ENCODE measurements at places on chromosomes 6 and 20.
A peak's percentile ranks its signal among the peaks of the same experiment; 100 is the strongest.

DNA sequence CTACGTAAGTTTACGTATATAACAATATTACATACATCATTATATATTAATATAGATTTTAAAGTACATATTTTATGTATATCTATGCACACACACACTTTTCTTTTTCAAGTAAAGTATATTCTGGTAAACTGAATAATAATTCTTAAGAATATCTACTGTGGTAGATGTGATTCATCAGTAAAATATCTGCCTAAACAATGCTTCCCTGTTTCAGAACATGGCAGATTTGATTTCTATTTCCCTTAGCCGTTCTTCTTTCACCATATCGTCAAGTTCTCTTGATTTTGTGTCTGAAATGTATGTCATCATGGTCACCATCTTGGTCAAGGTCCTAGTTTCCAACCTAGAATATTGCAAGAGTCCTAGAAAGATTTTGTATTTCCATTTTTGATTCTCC, 195.6 kb downstream of the HDGFL1 start:
- DNase-seq: no peak
- no peaks in the 10 kb centered on the region for H3K36me3 ChIP-seq
- no peaks in the 10 kb centered on the region for H3K27me3 ChIP-seq

GRCh38 chr6:87827346-87827745, 125.3 kb upstream of the AKIRIN2 start:
- H3K4me1 ChIP-seq: peaks cover 22% of the 10 kb centered on the region
- no peak overlapping the region for H3K4me3 ChIP-seq
- no peaks in the 10 kb centered on the region for H3K36me3 ChIP-seq
- H3K27ac ChIP-seq: no peak overlapping the region

DNA sequence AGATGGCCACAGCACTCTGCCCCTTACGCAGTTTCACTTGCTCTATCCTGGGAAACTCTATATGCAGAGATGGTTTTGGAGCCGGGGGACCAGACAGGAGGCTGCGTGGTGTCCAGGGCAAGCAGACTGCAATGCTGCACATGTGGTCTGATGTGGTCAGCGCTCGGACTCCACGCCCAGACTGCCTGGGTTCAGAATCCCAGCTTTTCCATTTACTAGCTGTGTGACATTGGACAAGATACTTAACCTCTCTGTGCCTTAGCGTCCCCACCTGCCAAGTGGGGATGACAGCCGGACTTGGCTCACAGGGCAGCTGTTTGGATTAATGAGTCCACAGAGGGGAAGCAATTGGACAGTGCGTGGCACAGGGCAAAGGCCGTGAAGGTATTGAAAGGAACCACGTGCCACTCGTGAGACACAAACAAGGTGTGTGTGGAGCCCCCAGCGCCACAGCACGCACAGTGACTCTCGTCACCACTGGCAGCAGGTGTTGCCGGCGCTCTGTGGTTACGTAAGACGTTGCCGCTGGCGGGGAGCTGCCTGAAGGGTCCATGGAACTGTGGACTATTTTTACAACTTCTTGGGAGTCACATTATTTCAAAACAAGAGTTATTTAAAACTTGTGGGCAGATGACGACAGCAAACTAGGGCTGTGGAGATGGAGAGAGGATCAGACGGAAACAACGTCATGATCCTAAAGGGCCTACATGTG, 201.4 kb downstream of the PREX1 start:
- H3K27ac ChIP-seq: peak overlapping the region; percentile 19
- no peak overlapping the region for H3K4me3 ChIP-seq
- no peak for DNase-seq

GRCh38 chr6:167579806-167580618, 246.7 kb upstream of the AFDN start:
- H3K27ac ChIP-seq: no peak overlapping the region
- no peaks in the 10 kb centered on the region for H3K4me1 ChIP-seq
- H3K27me3 ChIP-seq: peaks cover 47% of the 10 kb centered on the region
- DNase-seq: no peak
- H3K36me3 ChIP-seq: no peaks in the 10 kb centered on the region
- no peak overlapping the region for H3K4me3 ChIP-seq

DNA sequence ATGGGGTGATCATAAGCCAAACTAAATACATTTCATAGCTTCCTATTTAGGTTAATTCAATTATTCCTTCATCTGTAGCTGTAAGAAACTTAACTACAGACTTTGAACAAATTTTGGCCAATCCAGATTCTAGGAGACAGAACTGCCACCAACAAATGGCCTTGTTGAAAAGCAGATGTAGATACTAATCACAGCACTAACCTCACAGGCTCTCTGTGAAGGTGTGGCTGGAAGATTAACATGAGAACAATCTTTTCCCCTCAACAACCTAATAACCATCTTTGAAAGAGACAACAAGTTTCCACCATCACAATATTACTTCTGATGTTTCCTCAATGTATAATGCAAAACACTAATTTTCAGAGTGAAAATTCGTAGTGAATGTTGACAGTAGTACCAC, 87.8 kb downstream of the SESN1 start:
- peaks cover 46% of the 10 kb centered on the region for H3K4me1 ChIP-seq
- peak overlapping the region; percentile 93 for H3K4me3 ChIP-seq
- DNase-seq: no peak
- peak overlapping the region; percentile 87 for H3K27ac ChIP-seq
- peaks cover 9% of the 10 kb centered on the region for H3K36me3 ChIP-seq

GRCh38 chr20:11158589-11158988, 484.8 kb upstream of the JAG1 start:
- H3K4me1 ChIP-seq: no peaks in the 10 kb centered on the region
- H3K4me3 ChIP-seq: no peak overlapping the region
- H3K27me3 ChIP-seq: no peaks in the 10 kb centered on the region
- no peak overlapping the region for H3K27ac ChIP-seq
- DNase-seq: no peak

GRCh38 chr20:23636908-23637281, 860 bp downstream of the CST3 start:
- H3K4me3 ChIP-seq: peak overlapping the region; percentile 77
- H3K4me1 ChIP-seq: peaks cover 8% of the 10 kb centered on the region
- H3K27ac ChIP-seq: peak overlapping the region; percentile 42
- no peaks in the 10 kb centered on the region for H3K36me3 ChIP-seq
- no peak for DNase-seq

GRCh38 chr6:11798538-11798937, 19.9 kb upstream of the ADTRP start:
- H3K4me3 ChIP-seq: no peak overlapping the region
- no peak overlapping the region for H3K27ac ChIP-seq
- H3K27me3 ChIP-seq: no peaks in the 10 kb centered on the region
- no peaks in the 10 kb centered on the region for H3K4me1 ChIP-seq
- no peak for DNase-seq

- H3K36me3 ChIP-seq: no peaks in the 10 kb centered on the region
- no peak overlapping the region for H3K27ac ChIP-seq
- H3K27me3 ChIP-seq: no peaks in the 10 kb centered on the region
- no peaks in the 10 kb centered on the region for H3K4me1 ChIP-seq
Measured at GRCh38 chr6:142708651-142709050, 236.3 kb downstream of the HIVEP2 start.

DNA sequence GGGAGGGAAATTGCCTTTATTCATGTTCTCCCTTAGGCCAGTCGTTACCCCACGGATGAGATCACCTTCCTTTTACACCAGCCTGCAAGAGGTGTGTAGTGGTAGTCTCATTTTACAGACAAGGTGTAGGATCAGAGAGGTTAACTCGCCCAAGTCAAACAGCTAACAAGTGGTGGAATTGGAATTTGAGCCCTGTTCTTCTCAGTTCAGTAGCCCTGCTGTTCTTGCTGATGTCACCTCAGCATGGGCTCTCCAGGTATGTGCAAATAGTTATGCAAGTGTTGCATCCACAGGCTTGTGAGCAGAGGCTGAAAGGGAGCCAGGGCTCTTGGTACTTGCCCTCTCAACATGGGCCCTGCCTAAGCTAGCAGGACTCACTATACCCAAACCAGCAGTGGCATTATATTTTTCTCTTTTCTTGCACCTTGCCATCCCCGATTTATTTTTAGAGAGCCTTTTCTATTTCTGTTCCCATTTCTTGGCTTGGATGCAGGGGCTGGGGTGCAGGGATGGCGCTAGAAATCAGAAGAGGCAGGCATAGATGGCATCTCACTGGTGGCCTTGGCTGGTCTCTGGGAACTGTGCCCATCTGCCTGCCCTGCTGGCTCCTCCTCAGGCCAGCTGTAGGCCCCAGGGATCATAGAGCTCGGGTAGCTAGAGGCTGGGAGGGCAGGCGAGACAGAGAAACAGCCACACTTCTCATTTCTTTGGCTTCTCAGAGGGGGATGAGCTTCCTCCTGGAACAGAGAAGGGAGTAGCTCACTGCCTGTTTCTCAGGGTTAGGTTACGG, 18.2 kb downstream of the PPARD start:
- no peaks in the 10 kb centered on the region for H3K27me3 ChIP-seq
- DNase-seq: no peak
- peaks cover 32% of the 10 kb centered on the region for H3K4me1 ChIP-seq
- peaks cover 18% of the 10 kb centered on the region for H3K36me3 ChIP-seq
- no peak overlapping the region for H3K27ac ChIP-seq

- peaks cover 23% of the 10 kb centered on the region for H3K4me1 ChIP-seq
- H3K27me3 ChIP-seq: no peaks in the 10 kb centered on the region
- no peak overlapping the region for H3K4me3 ChIP-seq
- H3K36me3 ChIP-seq: peaks cover 10% of the 10 kb centered on the region
Measured at GRCh38 chr6:149754548-149754947, 5.0 kb downstream of the PCMT1 start.

- H3K27me3 ChIP-seq: peaks cover 30% of the 10 kb centered on the region
- DNase-seq: no peak
- no peak overlapping the region for H3K27ac ChIP-seq
- no peaks in the 10 kb centered on the region for H3K36me3 ChIP-seq
Measured at GRCh38 chr6:84263557-84263956, 36.1 kb upstream of the CEP162 start.

- no peak overlapping the region for H3K4me3 ChIP-seq
- no peak for DNase-seq
- H3K27me3 ChIP-seq: peaks cover 39% of the 10 kb centered on the region
- H3K4me1 ChIP-seq: no peaks in the 10 kb centered on the region
Measured at GRCh38 chr20:63138855-63139341, 77.0 kb downstream of the YTHDF1 start.

GRCh38 chr6:32814145-32814544, 2.7 kb downstream of the HLA-DOB start:
- DNase-seq: no peak
- H3K27me3 ChIP-seq: no peaks in the 10 kb centered on the region
- H3K4me3 ChIP-seq: no peak overlapping the region

DNA sequence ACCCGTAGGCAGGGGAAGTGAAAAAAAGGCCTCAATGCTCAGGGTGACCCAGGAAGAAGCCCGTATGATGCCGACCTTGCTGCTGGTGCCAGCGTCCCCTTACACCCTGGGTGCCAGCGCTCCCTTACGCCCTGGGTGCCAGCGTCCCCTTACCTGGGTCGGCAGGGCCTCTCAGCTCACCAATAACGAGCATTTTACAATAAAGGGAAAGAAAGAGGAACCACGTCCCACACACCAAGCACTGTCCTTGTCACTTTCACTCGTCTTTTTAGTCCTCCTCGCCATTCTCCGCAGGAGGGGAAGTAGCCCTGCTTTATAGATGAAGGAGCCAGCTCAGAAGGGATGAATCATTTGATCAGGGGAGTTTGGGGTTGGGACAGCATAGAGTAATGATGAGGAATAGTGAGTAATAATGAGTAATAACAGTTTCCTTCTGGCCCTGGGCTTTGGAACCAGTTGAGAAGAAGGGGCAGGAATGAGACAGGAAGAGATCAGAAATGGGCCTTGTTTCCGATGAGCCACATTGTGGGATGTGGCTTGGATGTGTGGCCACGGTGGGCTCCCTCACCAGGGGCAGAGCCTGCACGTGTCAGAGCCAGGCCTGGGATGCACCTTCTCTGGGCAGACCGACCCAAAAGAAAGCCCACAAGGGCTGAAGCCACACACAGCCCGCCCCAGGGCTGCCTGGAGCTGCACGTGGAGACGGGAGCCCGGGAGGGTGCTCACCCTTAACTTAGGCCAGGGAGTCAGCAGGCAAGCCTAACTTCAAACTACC, 75.7 kb downstream of the SYNJ2 start:
- H3K4me1 ChIP-seq: no peaks in the 10 kb centered on the region
- H3K27me3 ChIP-seq: no peaks in the 10 kb centered on the region
- no peak overlapping the region for H3K4me3 ChIP-seq
- peaks cover 2% of the 10 kb centered on the region for H3K36me3 ChIP-seq
- no peak overlapping the region for H3K27ac ChIP-seq

GRCh38 chr20:1473246-1474220, 6.9 kb upstream of the NSFL1C start:
- H3K4me3 ChIP-seq: no peak overlapping the region
- DNase-seq: no peak
- peaks cover 29% of the 10 kb centered on the region for H3K27me3 ChIP-seq
- H3K36me3 ChIP-seq: no peaks in the 10 kb centered on the region

- no peak for DNase-seq
- no peaks in the 10 kb centered on the region for H3K4me1 ChIP-seq
- no peak overlapping the region for H3K27ac ChIP-seq
- no peak overlapping the region for H3K4me3 ChIP-seq
Measured at GRCh38 chr6:170174771-170175643, 115.9 kb downstream of the DLL1 start.

GRCh38 chr6:87396595-87397392, 11.0 kb upstream of the CFAP206 start:
- no peak overlapping the region for H3K27ac ChIP-seq
- DNase-seq: no peak
- H3K27me3 ChIP-seq: no peaks in the 10 kb centered on the region
- H3K4me3 ChIP-seq: no peak overlapping the region
- no peaks in the 10 kb centered on the region for H3K36me3 ChIP-seq

- H3K4me3 ChIP-seq: no peak overlapping the region
- DNase-seq: no peak
- peaks cover 77% of the 10 kb centered on the region for H3K4me1 ChIP-seq
- peak overlapping the region; percentile 14 for H3K27ac ChIP-seq
- no peaks in the 10 kb centered on the region for H3K27me3 ChIP-seq
Measured at GRCh38 chr6:15320693-15321092, 74.8 kb downstream of the JARID2 start.

DNA sequence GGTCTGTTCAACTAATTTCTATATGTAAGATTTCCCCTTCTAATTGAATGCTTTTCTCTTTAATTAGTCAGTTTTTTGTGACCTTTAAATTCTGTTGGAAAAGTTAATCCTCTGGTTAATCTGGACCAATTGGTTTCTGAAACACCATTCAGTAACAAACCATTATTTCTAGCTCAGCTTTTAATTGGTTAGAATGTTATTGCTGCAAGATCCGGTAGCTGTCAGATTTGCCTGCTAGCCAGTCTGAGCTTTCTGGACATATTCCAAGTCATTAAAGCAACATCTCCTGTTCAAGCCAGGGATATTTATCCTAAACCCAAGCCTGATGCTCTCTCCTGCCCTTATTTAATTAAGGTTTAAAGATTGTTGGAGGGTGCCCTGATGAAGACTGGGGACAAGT, 55.1 kb upstream of the FBXL4 start:
- H3K27me3 ChIP-seq: peaks cover 20% of the 10 kb centered on the region
- no peak overlapping the region for H3K27ac ChIP-seq
- DNase-seq: no peak

GRCh38 chr6:144549837-144550747, 265.0 kb downstream of the UTRN start:
- peaks cover 60% of the 10 kb centered on the region for H3K36me3 ChIP-seq
- peaks cover 6% of the 10 kb centered on the region for H3K4me1 ChIP-seq
- no peaks in the 10 kb centered on the region for H3K27me3 ChIP-seq
- DNase-seq: no peak
